Activated T-helper 1 cell treated with Interleukin-2 at 50 U/mL for 16 hours (primary cell): ENCODE measurements at places on chromosomes 12 and 14.

GRCh38 chr14:100069161-100069800 is 4.1 kb downstream of the EVL start:
- DNase-seq, result no peak

- DNase-seq, result no peak
These were observed 95.5 kb downstream of the TMX1 start for GRCh38 chr14:51335531-51335930.

- no peak for DNase-seq
These were observed 5.4 kb downstream of the CDKN1B start for GRCh38 chr12:12722435-12723148.

DNA sequence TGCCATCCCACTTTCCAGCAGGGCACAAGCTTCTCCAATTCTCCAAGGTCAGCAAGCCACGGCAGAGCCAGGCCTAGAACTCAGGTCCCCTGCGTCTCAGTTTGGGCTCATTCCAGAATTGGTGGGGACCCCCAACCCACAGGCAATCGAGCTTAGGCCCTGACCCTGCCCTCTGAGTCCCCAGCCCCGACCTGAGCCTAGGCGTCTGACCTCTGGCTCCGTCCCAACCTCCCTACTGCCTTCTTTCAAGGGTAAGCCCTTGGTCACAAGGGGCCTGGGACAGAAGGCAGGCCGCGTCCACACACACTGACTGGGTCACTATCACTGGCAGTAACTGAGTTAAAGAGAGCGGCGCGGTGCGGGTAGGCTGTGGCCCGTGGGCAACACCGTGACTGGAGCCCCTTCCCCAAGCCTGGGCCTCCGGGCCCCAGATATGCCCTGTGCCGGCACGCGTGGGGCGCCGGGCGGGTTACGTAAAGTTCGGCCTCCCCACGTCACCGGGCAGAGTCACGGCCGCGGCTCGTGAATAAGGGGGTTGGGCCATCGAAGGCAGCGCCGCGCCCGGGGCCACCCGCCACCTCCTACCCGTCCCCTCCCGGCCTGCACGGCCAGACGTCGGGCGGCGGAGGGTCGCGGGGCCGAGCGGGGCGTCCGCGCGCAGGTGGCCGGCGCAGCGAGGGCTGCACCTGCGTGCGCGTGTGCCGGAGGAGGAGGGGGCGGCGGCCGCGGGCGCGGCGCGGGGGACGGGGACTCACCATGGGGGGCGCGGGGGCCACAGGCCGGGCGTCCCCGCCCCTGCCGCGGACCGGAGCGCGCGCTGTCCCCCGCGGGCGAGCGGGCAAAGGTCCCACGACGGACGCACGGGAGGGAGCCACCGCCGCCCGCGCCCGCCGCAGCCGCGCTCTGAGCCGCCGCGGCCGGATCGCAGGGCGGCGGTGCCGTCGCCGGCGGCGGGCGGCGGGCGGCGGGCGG is 516 bp downstream of the ANKRD9 start:
- no peak for DNase-seq

GRCh38 chr12:76947304-76947703 is 68.5 kb upstream of the CSRP2 start:
- DNase-seq, result no peak

GRCh38 chr12:5794156-5794555 is 150.9 kb downstream of the ANO2 start:
- DNase-seq, result no peak

GRCh38 chr14:75543786-75544185 is 21.5 kb downstream of the BATF start:
- no peak for DNase-seq

DNA sequence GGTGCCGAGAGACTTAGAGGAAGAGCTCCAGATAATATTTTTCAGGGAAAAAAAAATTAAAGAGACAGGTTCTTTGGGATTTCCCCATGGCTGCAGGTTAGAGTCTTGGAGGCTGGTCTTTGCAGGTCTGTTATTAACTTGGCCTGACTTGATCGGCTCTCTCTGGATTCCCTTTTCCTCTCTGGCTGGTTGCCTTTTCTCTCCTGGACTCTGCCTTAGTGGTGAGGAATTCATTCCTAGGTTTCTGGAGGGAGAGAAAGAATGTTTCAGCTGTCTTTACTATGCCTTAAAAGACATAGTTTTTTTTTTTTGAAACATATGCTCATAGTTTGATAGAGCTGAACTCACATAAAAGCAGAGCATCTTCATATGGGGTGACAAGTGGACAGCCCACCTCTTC is 336.3 kb downstream of the BMP4 start:
- no peak for DNase-seq

DNA sequence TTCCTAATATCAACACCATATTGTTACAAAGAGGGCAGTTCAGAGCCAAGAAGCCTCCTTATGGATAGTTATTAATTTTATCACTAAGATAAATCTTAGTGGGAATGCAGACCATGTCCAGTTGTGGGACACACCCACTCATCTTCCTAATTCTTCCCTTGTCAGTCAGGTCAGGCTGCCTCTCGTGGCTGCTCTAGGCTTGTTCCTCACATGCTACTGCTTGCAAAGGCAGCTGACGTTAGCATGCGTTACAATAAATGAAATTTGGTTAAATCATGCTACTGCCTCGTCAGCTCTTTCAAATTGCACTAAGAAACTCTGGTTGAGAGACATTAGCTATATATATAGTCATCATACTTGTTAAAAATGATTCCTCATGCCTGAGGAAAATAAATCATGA is 108.4 kb downstream of the CAND1 start:
- no peak for DNase-seq

- DNase-seq, result no peak
These were observed 321.1 kb downstream of the NOVA1 start for GRCh38 chr14:26276757-26277156.

GRCh38 chr12:20314328-20314727 is 54.0 kb upstream of the PDE3A start:
- no peak for DNase-seq

GRCh38 chr14:35375558-35376025 is 29.0 kb downstream of the NFKBIA start:
- no peak for DNase-seq

- no peak for DNase-seq
These were observed 21.9 kb upstream of the CIPC start for GRCh38 chr14:77076113-77076631.

- no peak for DNase-seq
These were observed 179.2 kb downstream of the PELI2 start for GRCh38 chr14:56297449-56297848.

DNA sequence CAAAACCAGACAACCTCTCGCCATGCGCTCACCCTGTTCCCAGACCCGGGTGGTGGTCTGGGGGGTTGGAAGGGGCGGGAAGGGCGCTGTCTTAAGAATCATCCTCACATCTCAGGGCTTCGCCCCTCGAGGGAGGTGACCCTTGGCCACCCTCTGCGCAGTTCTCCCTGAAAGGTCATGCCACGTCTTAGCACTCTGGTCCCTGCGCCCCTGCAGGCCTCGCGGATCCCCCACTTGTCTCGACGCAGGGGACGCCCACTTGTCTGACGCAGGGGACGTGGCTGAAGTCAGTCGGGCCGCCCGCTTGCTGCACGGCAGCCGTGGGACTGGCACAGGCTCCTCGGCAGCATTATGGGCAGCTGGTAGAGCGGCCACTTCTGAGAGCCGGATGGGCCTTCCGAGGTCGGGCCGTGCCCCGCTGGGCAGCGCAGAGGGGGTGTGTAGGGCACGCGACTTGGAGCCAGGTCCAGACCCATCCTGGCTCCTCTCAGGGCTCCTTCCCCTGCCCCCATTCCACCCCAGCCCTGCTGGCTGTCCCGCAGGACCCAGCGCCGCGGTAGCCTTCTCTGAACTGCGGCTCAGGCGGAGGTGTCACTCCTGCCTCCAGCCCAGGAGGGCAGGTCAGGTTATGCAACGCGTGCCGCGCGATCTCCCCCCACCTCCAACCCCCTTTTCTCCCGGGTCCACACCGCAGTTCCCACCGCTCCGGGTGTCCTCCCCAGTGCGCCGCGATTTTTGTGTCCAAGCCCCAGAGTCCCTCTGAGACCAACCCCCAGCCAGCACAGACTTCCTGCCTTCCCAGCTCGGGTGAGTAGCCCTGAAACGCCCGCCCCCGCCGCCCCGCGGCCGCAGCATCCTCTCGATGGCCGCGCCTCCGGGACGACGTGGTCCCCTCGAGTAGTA is 40.9 kb upstream of the CAPRIN2 start:
- DNase-seq, result no peak

DNA sequence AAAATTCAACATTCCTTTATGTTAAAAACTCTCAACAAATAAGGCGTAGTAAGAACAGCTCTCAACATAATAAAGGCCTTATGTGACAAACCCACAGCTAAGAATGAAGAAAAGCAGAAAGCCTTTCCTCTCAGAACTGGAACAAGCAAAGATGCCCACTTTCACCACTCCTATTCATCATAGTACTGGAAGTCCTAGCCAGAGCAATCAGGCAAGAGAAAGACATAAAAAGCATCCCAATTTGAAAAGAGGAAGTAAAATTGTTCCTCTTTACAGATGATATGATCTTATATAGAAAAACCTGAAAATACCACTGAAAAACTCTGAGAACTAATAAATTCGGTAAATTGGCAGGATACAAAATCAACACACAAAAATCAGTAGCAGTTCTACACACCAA is 52.1 kb downstream of the STON2 start:
- no peak for DNase-seq

DNA sequence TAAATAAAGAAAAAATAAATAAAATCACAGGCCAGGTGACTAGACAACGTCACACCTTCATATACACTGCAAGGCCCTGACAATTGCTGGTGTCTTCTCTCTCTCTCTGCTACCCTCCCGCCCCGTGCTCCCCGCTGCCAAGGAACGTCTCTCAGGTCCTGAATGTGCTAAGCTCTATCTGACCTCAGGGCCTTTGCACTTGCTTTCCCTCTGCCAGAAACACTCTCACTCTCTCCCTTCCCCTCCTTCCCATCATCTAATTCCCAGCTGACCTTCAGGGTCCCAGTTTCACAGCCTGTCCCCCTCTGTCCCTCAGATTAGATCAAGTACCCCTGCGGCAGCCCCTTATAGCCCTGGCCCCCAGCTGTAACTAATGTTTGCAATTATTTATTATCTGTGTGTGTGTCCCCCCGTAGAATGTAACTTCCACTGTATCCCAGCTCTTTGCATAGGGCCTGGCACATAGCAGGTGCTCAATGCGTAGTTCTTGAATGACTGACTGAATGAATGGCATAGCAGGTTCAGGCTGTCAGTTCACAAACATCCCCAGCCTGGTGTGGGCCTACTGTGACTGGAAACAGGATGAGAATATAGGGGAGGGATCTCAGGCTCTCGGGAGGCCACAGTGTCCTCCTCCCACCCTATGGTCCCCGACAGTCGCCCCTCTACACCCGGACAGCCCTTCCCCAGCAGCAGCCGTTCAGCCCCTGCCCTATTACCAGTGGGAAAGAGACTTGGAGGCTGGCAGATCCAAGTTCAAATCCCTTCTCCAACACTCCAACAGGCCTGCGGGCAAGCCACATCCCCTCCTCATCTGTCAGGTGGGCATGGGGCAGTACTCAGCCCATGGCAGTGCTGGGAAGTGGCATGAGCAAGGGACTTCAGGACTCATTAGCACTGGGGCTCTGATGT is 6.6 kb downstream of the BEGAIN start:
- DNase-seq, result no peak

- no peak for DNase-seq
These were observed 19.1 kb downstream of the TMTC2 start for GRCh38 chr12:82705774-82706173.

GRCh38 chr14:69571449-69572029 is 3.1 kb downstream of the CCDC177 start:
- DNase-seq, result no peak

DNA sequence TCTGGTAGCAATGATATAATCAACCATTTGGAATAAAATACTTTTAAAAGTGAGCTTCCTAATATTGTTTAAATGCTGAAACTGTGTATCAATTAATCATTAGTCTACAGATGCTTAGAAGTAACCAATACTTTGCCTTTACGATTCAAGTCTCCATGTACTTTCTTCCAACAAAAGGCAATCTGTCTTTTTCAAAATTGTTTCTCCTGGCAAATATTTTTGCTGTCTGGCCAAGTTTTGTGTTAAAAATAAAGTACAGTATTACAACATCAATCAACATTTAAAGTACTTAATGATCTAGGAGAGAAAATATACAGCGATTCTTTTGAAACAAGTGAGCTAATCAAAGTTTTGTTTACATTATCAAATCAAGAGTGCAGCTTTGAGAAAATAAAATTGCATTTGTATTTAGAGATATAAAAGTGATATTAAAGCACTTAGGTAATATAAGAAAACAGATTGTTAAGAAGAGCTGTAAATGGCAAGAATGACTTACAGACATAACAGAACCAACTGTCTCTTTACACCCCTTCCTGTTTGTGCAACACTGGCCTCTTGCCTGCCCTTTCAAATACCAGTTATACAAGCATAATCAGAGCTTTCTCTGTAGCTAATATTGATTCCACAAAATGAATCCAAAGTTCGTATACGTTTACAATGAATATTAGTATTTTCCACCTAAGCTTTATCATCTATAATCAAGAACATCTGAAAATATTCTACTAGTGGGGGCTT is 38.2 kb upstream of the FBLN5 start:
- no peak for DNase-seq

GRCh38 chr12:60308366-60308991 is 712.6 kb downstream of the SLC16A7 start:
- no peak for DNase-seq

DNA sequence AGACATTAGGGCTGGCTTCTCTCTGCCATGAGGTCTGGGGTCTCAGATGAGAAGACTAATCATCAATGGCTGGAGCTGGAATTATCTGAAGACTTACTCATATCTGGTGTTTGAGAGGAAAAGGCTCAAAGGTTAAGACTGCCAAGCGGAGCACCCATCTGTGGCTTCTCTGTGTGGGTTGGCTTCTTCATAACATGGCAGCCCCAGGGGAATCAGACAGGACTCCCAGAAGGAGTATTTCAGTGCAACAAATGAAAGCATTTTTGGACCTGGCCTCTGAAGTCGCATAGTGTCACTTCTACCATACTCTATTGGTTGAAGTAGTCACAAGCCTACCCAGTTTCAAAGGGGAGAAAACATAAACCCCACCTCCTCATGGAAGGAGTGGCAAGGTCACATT is 171.8 kb upstream of the KRR1 start:
- DNase-seq, result no peak

DNA sequence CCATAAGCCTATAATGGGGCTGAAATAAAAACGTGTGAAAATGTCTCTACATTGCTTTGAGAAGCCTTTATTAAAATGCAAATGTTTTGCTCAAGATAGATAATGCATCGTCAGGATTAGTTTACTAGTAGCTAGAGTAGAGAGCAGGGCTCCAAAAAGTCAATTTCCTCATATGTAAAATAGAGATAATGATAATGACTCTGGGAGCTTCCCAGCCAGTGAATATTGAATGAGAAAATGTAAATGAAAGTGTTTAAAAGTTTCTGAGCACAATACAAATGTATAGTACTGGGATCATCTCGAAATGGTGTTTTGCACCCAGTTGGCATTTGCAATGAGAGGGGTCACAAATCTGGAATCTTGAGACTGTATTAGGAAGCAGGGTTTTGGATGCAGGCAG is 135.3 kb downstream of the OTOGL start:
- DNase-seq, result no peak
